ENCODE measurements at places on chromosomes 2 and 18.
A peak's percentile ranks its signal among the peaks of the same experiment; 100 is the strongest.

GRCh38 chr2:147989809-147990403 is 30.6 kb downstream of the ORC4 start:
- DNase-seq = peak; percentile 48

- DNase-seq = peak; percentile 10
Observed at GRCh38 chr18:58784601-58785137, 80.0 kb upstream of the ZNF532 start.

GRCh38 chr2:66070721-66071602 is 364.0 kb upstream of the MEIS1 start:
- DNase-seq = no peak

DNA sequence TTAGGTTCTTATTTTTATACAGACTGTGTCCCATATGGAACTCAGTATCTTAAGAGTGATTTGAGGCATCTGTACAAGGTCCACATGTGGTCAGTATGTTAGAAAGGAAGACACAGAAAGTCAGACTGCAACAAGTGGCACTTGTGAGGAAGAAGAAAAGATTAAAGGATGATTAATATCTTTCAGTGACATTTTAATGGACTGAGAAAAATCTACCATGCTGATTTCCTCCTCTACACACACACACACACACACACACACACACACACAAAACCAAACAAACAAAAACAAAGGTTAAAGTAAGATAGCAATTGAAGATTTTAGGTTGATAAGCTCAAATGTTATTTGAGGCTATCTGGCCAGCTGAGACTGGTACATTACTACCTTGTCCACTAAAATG is 94.5 kb upstream of the CHRNA1 start:
- DNase-seq = no peak

DNA sequence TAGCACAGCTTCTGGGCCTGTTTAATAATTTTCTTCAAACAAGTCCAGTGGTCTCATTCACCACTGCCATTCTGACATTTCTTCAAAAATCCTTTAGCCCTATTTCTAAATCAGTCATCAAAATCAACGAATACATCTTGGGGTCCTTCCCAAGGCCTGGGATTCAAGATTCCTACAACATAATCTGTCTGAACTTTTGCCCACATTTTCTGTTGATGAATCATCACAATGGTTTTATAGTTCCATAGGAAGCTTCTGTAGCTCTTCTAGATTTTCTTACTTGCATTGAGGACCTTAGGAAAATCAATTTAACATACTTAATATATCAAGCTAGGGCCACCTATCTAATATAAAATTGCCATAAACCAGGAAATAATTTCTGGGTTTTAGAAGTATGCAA is 811.8 kb upstream of the ACVR2A start:
- DNase-seq = peak; percentile 4

DNA sequence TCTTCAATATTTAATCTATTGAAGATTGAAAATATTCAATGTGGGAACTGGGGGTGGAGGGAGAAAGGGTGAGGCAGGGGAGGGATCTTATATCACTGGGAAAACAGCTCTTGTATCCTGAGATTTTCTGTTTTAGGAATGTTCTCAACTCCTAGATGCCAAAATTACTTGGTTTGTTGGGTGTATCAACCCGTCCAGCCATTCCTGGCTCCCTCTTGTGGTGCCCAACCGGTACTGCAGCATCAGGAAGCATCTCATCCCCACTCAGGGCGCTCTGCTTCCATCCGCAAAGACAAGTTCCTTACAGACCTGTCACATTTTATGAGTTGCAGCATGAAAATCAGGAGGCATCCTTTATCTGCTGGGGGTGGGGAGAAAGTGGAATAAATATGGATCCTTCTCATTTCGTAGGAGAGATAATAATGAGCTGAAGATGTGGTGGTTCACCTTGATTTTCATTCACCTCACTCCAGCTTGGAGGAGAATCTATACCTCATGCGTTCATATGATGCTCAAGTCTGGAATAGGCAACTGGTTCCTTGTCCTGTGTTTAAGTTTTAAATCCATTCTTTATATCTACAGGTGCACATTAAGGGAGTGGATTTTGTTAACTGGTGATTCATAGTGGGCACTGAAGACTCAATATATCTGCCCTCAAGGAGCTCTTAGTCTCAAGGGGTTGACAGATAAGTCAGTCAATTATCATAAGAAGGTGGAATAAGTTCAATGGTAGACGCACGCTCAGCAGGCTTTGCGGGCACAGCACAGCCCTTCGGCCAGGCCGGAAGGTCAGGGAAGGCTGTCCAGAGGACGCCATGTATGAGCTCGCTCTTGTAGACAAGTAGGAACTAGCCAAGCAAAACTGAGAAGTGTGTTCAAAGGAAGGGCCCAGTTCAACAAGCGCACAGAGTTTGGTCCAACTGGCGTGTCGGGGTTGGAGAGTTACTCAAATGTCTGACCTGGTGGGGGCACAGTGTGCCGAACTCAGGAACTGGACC is 127.3 kb downstream of the RNF144A start:
- peak; percentile 28 for DNase-seq

DNA sequence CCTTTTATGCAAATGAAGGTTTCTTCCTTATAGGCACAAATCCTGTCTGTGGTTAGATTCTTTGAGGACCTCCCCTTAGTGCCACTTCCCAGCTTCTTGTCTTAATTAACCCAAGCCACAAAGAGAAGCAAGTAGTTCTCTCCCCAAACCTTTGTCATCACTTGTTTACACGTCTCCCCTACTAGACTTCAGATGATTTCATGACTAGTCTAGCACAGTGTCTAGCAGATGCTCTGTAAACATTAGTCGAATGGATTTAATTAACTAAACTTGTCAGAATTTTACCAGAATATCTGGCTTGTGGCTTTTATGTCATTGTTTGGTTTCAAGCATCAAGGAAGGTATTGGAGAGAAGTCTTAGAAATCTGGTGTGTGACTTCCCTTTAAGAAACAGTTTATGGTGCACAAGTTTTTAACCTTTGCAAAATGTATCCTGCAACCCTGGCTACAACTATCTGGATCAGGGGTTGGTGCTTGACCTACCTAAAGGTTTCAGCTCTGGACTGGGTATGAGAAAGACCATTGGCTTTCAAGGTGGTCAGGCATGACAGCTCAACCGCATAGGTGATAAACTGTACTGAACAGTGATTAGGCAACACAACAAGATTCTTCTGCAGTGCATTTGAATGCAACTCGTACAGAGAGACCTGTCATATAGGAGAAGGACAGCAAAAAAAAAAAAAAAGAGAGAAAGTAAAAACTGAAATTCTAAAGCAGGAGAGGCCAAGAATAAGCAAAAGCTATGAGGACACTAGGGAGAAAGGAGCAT is 93.2 kb upstream of the CCDC150 start:
- no peak for DNase-seq

DNA sequence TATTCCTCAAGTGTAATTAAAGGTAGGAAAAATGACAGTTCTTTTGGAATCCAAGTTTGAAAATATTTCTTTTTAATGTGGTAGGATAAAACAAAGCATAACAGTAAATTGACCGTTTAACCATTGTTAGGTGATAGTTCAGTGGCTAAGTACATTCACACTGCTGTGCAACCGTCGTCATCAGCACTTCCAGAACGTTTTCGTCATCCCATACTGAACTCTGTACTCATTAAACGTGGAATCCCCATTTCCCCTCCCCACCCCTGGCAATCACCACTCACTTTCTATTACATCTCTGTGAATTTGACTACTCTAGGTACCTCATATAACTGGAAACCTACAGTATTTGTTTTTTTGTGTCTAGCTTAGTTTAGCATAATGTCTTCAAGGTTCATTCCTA is 32.9 kb upstream of the FZD5 start:
- DNase-seq = no peak

- no peak for DNase-seq
Observed at GRCh38 chr2:122800781-122801180, 1045.3 kb downstream of the TSN start.

DNA sequence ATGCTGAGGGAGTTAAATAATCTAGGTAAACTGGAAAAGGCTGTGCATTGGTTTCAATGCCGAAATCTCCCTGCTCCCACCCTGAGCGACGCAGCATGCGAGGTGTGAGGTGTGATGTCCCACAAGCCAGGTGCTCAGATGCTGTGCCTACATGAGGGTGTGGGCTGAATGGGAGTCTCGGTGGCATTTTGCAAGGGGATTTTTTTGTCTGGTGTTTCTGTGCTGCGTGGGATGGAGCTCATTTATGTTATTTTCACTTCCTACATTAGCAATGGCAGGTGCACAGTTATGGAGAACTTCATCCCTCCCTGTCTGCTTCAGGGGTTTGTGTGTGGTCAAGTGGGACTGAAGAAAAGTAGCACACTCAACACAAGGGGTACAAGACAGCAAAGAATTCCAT is 110.2 kb upstream of the CCDC68 start:
- no peak for DNase-seq

GRCh38 chr2:192783643-192784042 is 588.9 kb upstream of the TMEFF2 start:
- DNase-seq = no peak

- DNase-seq = no peak
Observed at GRCh38 chr2:7030810-7031209, 113.6 kb downstream of the RNF144A start.

DNA sequence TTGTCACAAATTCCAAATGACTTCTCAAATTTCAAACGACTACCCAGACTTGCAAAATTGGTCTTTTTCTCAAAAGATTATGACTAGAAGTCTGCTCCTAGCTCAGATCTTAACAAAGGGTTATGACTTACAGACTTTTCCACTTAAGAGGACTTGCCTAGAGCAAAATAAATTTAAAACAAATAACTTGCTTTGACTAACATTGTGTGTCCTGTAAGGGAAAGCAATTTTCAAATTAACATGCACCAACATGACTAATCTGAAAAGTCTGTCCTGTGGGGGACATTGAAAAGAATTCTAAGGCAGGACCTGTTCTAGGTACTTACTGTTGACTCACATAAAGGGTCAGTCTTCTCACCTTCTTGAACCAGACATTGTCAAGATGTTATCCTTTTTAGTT is 53.5 kb upstream of the TMEM200C start:
- DNase-seq = no peak

- peak; percentile 67 for DNase-seq
Observed at GRCh38 chr2:84495539-84496146, 20.7 kb upstream of the DNAH6 start.

DNA sequence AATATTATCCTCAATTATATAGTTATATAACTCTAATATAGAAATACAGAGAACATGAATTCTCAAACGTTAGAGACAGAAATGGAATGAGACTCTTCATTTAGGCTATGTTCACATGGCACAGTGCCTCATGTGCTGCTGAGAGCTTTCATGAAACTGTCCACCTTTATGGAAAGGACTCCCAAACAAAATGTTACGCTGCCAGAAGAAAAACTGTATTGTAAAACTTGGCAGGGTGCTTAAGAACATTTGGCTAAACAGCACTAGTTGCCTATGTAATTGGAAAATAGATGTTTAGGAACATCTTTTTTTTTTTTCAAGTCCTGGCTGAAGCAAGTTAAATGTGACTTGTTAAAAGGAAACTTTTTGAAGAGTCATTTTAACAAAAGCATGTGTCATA is 396.0 kb downstream of the ERBB4 start:
- DNase-seq = no peak

- no peak for DNase-seq
Observed at GRCh38 chr2:217940261-217941220, 62.3 kb downstream of the TNS1 start.

GRCh38 chr18:5370332-5370731 is 74.8 kb upstream of the ZBTB14 start:
- no peak for DNase-seq

- DNase-seq = no peak
Observed at GRCh38 chr2:229633556-229633955, 80.8 kb downstream of the DNER start.

DNA sequence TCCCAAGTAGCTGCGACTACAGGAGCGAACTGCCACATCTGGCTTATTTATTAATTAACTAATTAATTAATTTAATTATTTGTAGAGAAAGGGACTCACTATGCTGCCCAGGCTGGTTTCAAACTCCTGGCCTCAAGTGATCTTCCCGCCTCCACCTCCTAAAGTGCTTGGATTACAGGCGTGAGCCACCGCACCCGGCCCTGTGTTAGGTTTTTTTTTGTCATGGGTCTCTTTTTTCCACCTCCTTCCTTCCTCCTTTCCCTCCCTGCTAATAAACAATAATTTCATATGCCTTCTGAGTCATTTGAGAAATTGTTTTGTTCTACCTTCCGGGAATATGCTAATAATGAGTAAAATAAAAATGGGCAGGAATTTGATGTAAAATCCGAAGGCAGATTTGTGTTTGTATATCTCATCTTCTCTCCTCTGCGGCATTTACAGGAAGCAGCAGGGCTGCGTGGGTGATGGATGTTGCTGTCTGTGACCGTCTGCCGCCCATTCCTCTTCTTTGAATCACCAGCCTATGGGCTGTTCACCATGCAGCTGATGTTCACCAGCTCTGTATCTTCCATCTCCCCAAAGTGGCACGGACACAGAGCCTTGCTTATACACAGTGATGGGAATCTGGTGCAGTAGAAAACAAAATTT is 89.9 kb downstream of the ACSL3 start:
- peak; percentile 46 for DNase-seq

- DNase-seq = no peak
Observed at GRCh38 chr2:231043796-231044195, 6.5 kb downstream of the C2orf72 start.

DNA sequence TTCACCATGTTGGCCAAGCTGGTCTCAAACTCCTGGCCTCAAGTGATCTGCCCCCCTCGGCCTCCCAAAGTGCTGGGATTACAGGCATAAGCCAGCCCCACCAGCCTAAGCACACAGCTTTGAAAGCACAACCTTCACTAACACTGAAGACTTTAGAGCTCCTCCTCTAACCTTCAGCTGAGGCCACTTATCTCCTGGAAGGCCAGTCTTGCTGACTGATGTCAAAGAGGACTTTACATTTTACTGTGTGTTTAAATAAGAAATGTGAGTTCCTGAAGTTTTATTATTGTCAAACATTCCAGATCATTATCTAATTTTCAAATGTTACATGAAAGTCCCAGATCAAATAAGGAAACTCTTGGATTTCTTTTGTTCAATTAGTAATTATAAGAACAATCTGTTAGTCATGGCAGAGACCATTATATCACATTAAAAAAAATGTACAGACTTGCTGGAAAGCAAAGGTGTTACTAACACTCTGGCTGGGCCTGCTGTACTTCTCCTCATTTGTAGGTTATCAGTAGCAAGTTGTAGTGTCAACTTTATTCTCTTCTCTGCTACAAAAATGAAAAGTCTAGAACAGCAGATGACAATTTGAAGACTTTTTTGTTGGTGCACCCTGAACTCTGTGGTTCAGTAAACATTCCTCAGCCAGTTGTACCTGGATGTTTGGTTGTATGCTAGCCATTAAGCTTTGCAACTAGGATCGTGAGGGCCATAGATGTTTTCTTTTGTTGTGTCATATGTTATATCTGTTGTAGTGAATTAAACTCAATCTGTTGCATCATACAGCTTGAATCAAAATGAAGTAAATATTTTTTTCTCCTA is 80.0 kb downstream of the AOX1 start:
- DNase-seq = peak; percentile 18

DNA sequence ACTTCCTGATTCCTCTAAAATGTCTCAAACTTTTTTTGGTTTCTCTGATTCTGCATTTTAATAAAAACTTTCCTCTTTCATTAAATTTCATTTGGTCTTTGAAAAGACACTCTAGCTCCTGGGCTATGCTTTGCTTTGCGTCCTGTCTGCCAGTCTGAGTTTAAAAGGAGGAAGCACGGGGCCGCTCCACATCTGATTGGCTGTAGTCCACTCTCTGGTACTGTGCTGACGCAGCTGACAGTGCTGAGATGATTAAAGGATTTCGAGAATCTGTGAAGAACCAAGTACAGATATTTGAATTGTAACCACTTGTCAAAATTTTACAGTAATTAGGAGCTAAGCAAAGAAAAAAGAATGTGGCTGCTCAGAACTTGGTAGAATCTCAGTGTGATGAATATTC is 199.6 kb upstream of the HNMT start:
- peak; percentile 2 for DNase-seq

- no peak for DNase-seq
Observed at GRCh38 chr2:178304333-178304732, 110.0 kb downstream of the OSBPL6 start.

All from epithelial cell of esophagus (primary cell).